ENCODE measurements at places on chromosomes 16 and 17. TPM values are rescaled to one million over a fixed set of nuclear protein-coding genes. Genes with fewer than 3 reads are reported as not detected.

Gene OR3A3
- total RNA-seq = not detected

Gene SCNN1G
- total RNA-seq = not detected

Gene SMPD3
- 0.86 TPM for total RNA-seq

Gene RPRML
- not detected for total RNA-seq

Gene RDM1
- total RNA-seq = 0.43 TPM

Gene C17orf113
- 0.32 TPM for total RNA-seq

Gene LLGL2
- total RNA-seq = 2.2 TPM

Gene FADS6
- not detected for total RNA-seq

Gene LPO
- not detected for total RNA-seq

Gene MYCBPAP
- 0.64 TPM for total RNA-seq

Gene CPHXL2
- total RNA-seq = not detected

Gene SLC22A31
- total RNA-seq = not detected

Gene NKD1
- not detected for total RNA-seq

Gene NPIPA3
- 0.43 TPM for total RNA-seq

Gene ARL5C
- total RNA-seq = not detected

Gene MEIOB
- under 0.01 TPM for total RNA-seq

Gene C17orf107
- total RNA-seq = 3.9 TPM

Gene CBFA2T3
- not detected for total RNA-seq

Gene PRAC1
- total RNA-seq = not detected

Gene GRB7
- 0.97 TPM for total RNA-seq

Gene SDK2
- under 0.01 TPM for total RNA-seq

Gene ERCC4
- total RNA-seq = 10.3 TPM

Gene ZFPM1
- 2.6 TPM for total RNA-seq

Gene CDT1
- 12.6 TPM for total RNA-seq

Gene KRTAP2-2
- total RNA-seq = not detected

Gene TBC1D3D
- not detected for total RNA-seq

Gene MPV17L
- total RNA-seq = 1.3 TPM

Gene CBLN1
- total RNA-seq = not detected

Gene HBA2
- not detected for total RNA-seq

Gene RRAD
- 12.5 TPM for total RNA-seq

Data from fibroblast of villous mesenchyme (primary cell).